ENCODE measurements at places on chromosomes 5 and 9. TPM values are rescaled to one million over a fixed set of nuclear protein-coding genes. Genes with fewer than 3 reads are reported as not detected.

DNA sequence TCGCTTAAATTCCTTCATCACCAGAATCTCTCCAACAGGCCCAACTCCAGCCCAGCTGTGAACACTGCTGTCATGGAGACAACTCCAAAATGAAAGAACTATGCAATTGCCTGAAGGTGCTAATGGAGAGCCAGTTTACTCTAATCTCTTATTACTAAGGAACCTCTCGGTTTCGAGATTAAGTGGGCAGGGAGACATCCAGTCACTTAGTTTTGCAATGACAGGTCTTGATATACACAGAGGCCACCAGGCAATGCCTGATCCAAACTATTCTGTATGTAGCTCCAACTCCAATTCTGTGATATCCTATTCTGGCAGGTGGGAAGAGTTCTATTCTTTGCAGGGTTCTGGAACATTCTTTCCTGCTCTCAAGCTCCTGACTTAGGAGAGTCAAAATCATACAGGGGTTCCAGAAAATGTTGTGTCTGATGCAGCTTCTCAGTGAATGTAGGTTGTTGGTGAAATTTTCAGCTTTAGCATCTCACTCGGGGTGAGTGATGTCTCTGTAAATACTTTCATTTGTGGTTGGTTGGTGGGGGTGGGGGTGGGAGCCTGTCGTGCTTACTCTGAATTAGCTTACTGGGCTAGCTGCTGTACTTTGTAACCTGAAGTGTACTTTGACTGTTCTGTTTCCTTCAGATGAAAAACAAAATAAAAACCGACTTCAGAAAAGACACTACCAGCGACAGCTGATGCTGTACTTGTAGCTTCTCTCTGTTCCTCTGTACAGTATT, 170.9 kb downstream of the PALM2AKAP2 start:
- DNase-seq, result no peak

- DNase-seq, result no peak
Observed at GRCh38 chr5:39301406-39301805, 62.9 kb downstream of the C9 start.

GRCh38 chr9:137354845-137355760, 53.0 kb upstream of the NRARP start:
- DNase-seq, result no peak

The MCTP1 gene
- total RNA-seq, result 192 TPM

DNA sequence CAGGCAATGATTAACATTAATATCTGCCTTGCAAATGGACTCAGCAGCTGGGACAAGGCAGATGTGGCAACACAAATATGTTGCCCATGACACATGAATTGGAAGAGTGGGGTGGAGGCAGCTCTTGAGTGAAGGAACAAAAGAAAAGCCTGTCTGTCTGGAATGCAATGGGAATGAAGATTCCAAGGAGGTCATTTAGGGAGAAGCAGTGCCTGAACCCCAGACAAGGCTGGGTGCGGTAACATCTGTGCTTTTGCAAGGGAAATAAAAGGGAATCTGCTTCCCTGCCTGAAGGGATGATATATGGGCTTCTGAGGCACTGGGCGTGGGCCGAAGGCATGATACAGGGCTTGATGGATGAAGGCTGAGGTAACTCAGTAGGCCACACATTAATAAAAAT, 94.1 kb upstream of the TRIM32 start:
- DNase-seq, result no peak

GRCh38 chr9:90514877-90515276, 127.7 kb downstream of the DIRAS2 start:
- no peak for DNase-seq

GRCh38 chr9:19408316-19408692, 505 bp upstream of the ACER2 start:
- DNase-seq, result no peak

The SRD5A1 gene
- total RNA-seq, result 13.6 TPM

GRCh38 chr5:83956386-83956785, 235.7 kb upstream of the HAPLN1 start:
- DNase-seq, result no peak

The LVRN gene
- 0.18 TPM for total RNA-seq

The MCCC2 gene
- total RNA-seq, result 28.9 TPM

The DRD1 gene
- total RNA-seq, result not detected

The SPARC gene
- total RNA-seq, result 1,269 TPM

The DBH gene
- not detected for total RNA-seq

- DNase-seq, result no peak
Observed at GRCh38 chr5:1651250-1651649, 127.5 kb upstream of the LPCAT1 start.

The SH3TC2 gene
- total RNA-seq, result 2.5 TPM

DNA sequence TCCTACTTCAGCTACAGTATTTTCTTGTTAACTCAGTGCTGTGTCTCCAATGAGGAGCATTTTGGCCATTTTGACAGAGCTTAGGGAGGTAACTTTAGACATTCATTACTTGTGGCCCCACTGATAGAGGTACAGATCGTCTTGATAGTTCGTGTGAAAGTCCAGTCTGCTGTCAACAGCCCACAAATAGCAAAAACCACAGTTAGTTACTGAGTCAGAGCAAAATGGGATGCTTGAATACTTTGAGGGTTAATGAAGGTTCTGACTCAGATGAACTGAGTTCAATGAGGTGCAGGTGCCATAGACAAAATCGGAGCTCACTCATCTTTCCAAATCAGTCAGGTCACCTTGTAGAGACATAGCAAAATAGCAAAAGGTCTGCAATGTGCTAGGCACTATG, 163.1 kb upstream of the TLE4 start:
- no peak for DNase-seq

The PGM5 gene
- total RNA-seq, result 0.26 TPM

The KCNMB1 gene
- 0.35 TPM for total RNA-seq

- DNase-seq, result no peak
Observed at GRCh38 chr5:53928641-53929040, 368.2 kb downstream of the NDUFS4 start.

- no peak for DNase-seq
Observed at GRCh38 chr5:132653716-132654115, 4.3 kb upstream of the IL13 start.

- no peak for DNase-seq
Observed at GRCh38 chr9:126327714-126328185, 1.1 kb downstream of the MVB12B start.

The IL11RA gene
- 6.5 TPM for total RNA-seq

- no peak for DNase-seq
Observed at GRCh38 chr5:7474821-7475403, 79.0 kb downstream of the ADCY2 start.

GRCh38 chr9:91803151-91803940, 146.7 kb downstream of the ROR2 start:
- no peak for DNase-seq

Measured in pulmonary artery endothelial cell (primary cell).